ENCODE measurements at places on chromosomes 5 and 9. TPM values are rescaled to one million over a fixed set of nuclear protein-coding genes. Genes with fewer than 3 reads are reported as not detected.
A peak's percentile ranks its signal among the peaks of the same experiment; 100 is the strongest.

DNA sequence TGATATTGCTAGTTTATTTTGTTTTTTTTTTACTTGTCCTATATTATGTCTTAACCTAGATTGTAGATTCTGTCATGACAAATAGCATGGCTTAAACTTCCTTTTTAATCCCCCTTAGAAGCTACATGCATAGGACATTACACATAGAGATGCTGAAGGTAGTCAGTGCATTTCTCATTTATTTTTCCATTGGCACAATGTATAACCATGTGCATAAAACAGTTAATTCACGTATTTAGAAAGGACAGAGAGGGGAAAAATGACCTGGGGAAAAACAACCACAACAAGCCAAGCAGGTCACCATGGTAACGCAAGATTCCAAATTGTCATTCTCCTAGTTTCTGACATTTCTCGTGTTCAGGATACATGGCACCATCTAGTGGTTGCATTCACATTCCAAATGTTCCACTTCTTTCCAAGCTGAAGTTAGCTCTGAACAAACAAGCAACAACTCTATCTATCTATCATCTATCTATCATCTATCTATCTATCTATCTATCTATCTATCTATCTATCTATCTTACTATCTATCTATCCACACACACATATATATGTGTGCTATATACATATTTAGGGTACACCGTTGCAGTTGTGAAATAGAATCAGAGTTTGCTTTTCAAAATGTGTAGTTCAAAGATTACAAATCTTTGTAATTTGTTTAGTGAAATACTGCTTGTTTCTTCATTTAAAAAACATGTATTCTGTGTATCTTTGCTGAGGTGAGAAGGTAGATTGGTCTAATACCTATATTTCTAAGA lies 487.2 kb upstream of the ST8SIA4 start:
- DNase-seq = peak; percentile 64

The GDF9 gene
- 0.37 TPM for total RNA-seq

GRCh38 chr9:129278391-129279237 lies 100.6 kb upstream of the IER5L start:
- DNase-seq = no peak

DNA sequence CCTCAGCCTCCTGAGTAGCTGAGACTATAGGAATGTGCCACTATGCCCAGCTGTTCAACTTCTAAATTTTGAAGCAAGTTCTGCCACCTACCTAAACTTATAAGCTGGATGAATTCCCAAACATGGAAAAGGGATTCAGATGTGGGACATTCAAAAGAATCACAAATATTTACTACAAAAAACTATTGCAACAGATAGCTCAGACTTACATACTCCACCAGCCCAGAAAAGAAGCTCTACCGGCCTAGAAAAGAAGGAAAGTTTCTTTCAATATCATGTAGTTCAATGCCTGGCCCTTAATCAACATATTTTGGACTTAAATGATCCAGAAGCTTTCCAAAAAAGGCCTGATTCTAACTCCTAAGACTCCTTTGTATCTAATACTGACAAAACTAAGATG lies 23.8 kb downstream of the SH3RF2 start:
- no peak for DNase-seq

The PROB1 gene
- 0.46 TPM for total RNA-seq

GRCh38 chr9:15873573-15874177 lies 320.8 kb downstream of the CCDC171 start:
- peak; percentile 88 for DNase-seq

The UGT3A2 gene
- not detected for total RNA-seq

GRCh38 chr9:68631811-68632210 lies 73.2 kb upstream of the PIP5K1B start:
- DNase-seq = no peak

The FBXL7 gene
- total RNA-seq = 9.6 TPM

DNA sequence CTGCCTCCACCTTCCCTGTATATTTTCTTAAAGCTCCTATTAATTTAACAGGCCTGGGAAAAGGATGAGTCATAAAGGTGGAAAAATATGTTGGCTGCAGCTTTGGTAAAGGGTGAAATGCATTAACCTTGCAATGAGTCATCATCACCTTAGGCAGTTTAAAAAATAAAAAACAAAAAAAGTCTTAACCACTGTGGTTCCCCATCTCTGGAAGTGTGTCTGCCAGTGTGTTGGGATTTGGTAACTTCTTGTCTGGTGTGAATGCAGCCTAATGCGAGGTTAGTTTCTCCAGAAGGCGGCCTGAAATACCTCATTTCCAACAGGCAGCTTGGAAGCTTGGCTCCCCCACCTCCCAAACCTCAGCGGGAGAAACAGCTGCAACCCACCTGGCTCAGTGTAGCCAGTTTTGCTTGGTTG lies 265.3 kb upstream of the GAS1 start:
- DNase-seq = no peak

GRCh38 chr9:76680716-76681425 lies 83.4 kb upstream of the PCA3 start:
- DNase-seq = no peak

DNA sequence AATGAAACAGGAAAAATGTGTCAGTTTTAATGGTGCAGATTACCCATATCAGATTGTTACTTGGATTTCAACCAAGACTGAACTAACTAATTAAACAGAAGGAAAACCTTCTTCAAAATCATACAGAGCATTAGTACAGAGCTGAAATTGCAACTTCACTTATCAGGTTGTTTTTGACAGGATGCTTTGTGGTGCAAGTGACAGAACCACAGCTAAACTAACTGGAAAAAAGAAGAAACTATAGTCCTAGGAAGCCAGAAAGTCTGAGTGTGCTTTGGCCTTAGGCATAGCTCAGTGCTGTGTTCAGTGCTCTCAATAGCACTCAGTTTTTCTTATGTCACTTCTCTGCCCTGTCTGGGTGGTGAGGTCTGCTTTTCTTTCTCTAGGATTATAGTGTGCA lies 267.4 kb downstream of the CHSY3 start:
- no peak for DNase-seq

The ST6GALNAC6 gene
- total RNA-seq = 51.9 TPM

The CDKN2A gene
- 4.8 TPM for total RNA-seq

The GNG10 gene
- total RNA-seq = 51.1 TPM

GRCh38 chr9:65458992-65459391 lies 174.0 kb upstream of the FOXD4L5 start:
- no peak for DNase-seq

- no peak for DNase-seq
Measured at GRCh38 chr9:5563886-5564285, 53.6 kb downstream of the PDCD1LG2 start.

DNA sequence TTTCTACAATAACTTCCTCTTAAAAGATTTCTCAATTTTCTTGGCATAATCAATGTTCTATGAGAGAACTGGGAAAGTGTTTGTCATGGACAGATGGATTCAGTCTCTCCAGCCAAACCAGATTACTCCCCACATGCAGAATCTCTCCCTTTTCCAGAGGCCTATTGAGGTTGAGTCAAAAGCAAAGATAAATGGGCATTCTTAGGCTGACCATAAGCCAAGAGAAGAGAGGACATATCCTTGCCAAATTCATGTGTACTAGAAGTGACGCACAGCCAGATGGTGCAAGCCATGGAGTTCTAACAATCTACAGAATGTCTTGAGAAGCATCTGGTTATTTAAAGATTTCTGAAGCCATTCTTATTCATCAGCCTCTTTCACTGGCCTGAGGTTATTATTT lies 2115.0 kb downstream of the MAT2B start:
- DNase-seq = peak; percentile 68

DNA sequence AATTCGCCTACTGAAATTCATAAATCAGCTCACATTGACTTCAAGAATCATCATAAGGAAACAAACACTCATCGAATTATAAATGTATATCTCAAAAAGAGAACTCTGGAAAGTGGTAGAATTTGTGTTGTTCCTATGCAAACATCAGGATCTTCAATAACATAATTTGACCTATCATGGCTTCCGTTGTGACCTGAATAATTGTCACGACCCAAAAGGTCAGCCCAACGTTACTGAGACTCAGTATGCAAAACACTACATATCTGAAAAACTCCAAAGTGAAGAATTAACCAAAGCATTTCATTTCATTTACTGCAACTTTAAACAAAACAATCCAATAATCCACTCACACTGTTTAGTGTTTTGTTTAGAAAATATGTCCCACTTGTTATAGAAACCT lies 1.2 kb downstream of the RAPGEF6 start:
- no peak for DNase-seq

The CD274 gene
- 5.9 TPM for total RNA-seq

- DNase-seq = peak; percentile 16
Measured at GRCh38 chr5:2093859-2094615, 211.3 kb upstream of the IRX4 start.

The CCDC192 gene
- total RNA-seq = 0.40 TPM

- no peak for DNase-seq
Measured at GRCh38 chr5:16260000-16260399, 80.4 kb upstream of the MARCHF11 start.

DNA sequence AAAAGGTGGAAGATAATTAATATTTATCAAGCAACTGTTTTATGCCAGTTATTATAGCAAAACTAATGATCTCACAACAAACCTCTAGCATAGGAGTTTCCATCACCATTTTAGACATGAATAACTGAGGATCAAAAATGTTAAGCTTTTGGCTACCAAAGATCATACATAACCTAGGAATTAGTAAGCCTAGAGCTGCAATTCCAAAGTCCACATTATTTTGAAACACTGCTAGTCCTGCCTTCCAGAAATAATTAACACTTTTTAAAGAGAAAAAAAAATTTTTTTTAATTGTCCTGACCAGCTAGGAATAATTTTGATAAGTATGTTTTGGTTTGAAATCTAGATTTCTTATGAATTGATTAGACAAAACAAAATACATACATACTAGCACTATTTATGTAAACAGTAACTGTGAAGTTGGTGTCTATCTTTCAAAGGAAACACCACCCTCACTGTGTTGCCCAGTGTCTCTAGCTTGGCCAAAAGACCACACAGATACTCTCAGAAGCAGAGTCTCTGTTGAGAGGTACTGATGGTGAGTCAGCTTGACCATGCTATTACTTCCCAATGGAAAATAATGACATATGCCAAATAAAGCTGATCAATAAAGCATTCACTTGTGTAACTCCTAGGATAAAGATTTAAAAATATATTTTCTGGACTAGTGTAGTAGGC lies 422.4 kb downstream of the CCDC171 start:
- DNase-seq = no peak

DNA sequence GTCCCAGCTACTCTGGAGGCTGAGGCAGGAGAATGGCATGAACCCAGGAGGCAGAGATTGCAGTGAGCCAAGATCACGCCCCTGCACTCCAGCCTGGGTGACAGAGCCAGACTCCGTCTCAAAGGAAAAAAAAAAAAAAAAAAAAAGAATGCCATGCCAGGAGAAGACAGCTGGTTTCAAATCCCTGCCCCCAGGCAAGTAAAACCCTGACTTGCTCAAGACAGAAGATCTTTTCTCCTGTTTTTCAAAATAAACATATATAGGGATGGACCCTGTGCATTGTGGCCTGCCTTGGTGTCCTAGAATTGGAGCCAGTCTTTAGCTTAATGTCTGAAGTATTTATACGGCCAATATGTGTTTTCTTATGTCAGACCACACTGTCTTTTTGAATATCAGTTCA lies 177.1 kb downstream of the NR3C1 start:
- no peak for DNase-seq

GRCh38 chr9:16656432-16657169 lies 213.9 kb downstream of the BNC2 start:
- DNase-seq = no peak

The GARIN3 gene
- total RNA-seq = not detected

- DNase-seq = no peak
Measured at GRCh38 chr5:177373806-177374205, 10.4 kb upstream of the SLC34A1 start.

The SPINK7 gene
- total RNA-seq = not detected

- peak; percentile 68 for DNase-seq
Measured at GRCh38 chr5:135887881-135888614, 7.6 kb downstream of the IL9 start.

The SLC36A2 gene
- total RNA-seq = not detected

The C1QTNF2 gene
- total RNA-seq = 3.0 TPM

DNA sequence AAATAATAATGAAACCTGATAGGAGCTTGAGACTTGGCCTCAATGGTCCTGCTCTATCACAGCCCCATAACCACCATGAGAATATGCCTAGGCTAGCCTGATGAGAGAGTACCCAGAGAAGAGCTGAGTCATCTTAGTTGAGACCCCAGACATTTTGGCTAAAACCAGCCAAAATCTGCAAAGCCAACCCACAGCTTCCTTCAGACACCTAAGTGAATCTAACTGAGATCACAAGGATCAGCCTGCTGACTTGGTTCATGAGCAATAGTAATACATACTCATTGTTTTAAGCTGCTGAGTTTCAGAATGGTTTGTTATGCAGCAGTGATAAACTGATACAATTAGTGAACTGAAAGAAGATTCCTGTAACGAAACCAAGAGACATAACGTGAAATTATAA lies 473.7 kb upstream of the PTGER4 start:
- DNase-seq = no peak

DNA sequence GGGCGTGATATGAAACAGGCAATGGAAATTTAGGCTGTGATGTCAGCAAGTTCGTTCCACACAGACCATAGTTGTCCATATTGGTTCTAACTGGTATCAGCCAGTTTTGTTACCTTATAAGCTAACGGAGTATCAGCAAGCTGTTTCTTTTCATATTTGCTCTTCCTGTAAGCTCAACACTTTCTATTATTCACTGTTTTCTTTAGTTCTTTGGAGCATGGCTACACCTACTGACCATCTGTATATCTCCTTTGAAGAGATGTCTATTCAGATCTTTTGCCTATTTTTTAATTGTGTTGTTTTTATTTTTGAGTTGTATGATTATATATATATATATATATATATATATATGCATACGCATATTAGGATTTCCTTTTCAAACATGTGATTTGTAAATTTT lies 1057.2 kb upstream of the CDH10 start:
- no peak for DNase-seq

GRCh38 chr5:127665641-127666040 lies 16.8 kb downstream of the CTXN3 start:
- DNase-seq = no peak

Data from lung (tissue), 17 donors.